ENCODE measurements at places on chromosomes 5 and 9.

- no peak for DNase-seq
Measured at GRCh38 chr5:163436515-163436914, 880 bp upstream of the CCNG1 start.

GRCh38 chr5:158032246-158032645, 173.3 kb upstream of the CLINT1 start:
- no peak for DNase-seq

DNA sequence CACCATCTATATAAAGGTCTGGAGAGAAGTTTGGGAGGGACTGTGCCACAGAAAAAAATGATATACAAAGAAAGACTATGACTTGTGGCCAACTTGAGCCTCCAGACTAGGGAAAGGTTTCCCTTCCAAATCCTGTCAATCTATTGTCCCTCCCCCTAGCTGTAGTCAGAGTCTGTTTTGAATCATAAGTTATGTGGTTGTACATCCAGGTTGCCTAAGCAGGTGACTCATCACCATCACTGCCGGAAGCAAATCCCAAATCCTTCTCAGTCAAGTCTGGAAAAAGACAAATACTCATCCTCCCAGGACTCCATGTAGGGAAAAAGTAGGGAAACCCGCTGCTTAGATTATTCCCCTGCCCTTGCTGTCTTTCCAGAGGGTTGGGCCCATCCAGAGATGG, 235.7 kb downstream of the CDK5RAP2 start:
- DNase-seq: no peak

DNA sequence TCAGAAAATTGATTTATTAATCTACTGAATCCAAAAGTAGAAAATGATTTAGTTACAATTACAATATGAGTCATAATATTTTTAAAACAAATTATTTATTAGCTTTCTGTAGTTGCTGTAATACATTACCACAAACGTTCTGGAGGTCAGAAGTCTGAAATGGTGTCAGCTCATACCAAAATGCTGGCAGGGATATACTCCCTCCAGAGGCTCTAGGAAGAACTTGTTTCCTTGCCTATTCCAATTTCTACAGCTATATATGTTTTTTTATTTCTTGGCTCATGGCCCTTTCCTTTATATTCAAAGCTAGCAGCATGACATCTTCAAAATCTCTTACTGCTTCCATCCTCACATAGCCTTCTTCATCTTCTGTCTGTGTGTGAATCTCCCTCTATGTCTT, 667.9 kb upstream of the ITGA1 start:
- no peak for DNase-seq

GRCh38 chr5:135114759-135115158, 80.7 kb upstream of the PITX1 start:
- no peak for DNase-seq

DNA sequence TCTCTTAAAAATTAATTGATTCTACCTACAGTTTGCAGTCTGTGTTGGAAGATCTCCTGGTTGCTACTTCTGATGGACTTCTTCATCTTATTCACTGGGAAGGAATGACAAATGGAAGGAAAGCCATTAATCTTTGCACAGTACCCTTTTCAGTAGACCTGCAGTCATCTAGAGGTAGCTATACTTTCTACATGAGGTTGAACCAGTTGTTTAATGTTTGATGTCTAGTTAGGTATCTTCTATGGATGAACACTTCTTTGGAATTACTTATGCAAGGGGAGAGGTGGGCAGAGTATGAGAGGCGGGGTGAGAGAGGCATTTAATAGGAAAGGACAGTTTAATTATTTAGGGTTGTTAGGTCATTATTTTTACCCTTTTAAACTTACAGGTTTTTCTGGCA, 91.2 kb downstream of the RIC1 start:
- no peak for DNase-seq

GRCh38 chr5:98989727-98990126, 60.9 kb upstream of the CHD1 start:
- DNase-seq: no peak
